Activated CD4-positive, alpha-beta T cell treated with anti-CD3 and anti-CD28 coated beads, Interleukin-2, amount 10 ng/mL, durations not matched to agents 24 days and 14 days (primary cell): ENCODE measurements at places on chromosomes 12 and 14.

DNA sequence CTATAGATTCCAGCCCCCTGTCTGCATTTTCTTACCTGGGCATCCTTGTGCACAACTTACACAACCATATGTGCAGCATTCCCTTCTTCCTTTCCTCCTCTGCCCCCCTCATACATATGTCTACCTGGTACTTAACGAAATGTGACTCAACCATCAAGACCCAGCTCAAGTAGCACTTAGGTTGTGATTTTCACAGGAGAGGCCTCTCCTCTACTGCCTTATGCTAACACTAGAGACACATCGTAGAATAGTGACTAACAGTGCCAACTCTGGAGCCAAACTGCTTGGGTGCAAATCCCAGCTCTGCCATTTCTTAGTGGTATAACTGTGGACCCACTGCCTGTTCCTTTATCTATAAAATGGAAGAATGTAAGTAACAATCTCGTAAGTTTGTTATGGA is 24.1 kb upstream of the PLEKHA5 start:
- DNase-seq = no peak

GRCh38 chr12:58202933-58203718 is 261.8 kb downstream of the ATP23 start:
- no peak for DNase-seq

DNA sequence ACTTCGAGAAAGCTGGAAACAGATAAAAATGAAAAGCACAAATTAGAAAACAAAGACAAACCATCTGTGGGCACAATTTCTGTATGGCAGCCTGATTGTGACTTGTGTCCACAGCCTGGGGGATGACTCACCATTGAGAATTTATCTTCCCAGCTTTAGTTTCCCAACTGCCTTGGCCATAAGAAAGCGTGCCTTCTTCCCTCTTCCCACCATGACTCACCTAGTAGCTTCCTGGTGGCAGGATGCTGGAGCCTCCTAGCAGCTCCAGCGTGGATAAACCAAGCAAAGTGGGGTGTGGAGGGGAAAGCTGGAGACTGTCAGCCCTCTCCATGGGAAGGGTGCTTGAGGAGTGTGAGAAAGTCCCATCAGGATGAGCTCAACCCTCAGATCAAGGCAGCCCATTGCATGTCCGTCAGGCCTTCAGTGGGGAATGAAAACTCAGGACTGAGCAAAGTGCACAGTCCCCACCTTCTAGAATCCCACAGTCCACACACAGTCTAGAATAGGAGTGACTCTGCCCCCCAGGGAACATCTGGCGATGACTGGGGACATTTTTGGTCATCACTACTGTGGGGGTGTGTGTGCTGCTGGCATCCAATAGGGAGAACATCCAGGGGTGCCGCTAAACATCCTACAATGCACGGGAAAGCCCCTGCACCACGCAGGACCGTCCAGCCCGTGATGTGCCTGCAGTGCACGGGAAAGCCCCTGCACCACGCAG is 22.4 kb upstream of the SERPINA6 start:
- DNase-seq = no peak

DNA sequence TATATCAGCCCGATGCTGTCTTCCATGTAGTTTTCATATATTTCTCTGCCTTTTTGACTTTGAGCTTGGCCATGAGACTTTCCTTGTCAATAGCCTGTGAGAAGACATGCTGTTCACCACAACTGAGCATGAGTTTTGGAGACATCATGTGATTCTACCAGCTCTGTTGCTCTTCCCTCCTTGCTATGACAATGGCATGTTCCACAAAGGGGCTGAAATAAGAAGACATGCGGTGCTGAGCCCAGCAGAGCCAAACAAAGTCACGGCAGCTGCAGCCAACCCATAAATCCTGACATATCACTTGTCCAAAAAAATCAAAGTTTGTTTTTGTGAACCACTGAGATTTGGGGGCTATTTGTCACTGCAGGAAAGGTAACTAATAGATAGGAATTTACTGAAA is 343.4 kb upstream of the KITLG start:
- DNase-seq = no peak

DNA sequence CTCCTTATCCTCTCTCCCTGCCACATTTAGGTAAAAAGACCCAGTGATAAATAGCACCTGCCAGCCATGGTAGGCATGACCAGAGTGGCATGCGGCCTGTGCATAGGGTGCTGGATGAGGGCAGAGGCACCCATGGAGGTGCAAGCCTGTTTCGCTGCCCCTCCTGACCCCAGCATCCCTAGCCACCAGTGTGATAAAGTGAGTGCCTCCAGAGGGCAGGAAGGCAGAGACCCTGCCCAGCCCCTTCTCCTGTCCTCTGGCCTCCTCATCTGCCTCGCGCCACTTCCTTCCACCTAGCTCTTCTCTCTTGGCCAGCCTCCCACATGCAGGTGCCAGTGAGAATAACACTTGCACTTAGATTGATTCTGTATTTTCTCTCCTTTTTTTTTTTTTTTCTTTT is 108.3 kb upstream of the FUT8 start:
- DNase-seq = no peak
